ENCODE measurements at places on chromosomes 16 and 17.

GRCh38 chr17:50908860-50909764 lies 43.0 kb upstream of the TOB1 start:
- no peak overlapping the region for H3K4me3 ChIP-seq
- no peaks in the 10 kb centered on the region for H3K27me3 ChIP-seq
- peaks cover 3% of the 10 kb centered on the region for H3K36me3 ChIP-seq
- DNase-seq, result peak; percentile 38
- peaks cover 73% of the 10 kb centered on the region for H3K4me1 ChIP-seq

DNA sequence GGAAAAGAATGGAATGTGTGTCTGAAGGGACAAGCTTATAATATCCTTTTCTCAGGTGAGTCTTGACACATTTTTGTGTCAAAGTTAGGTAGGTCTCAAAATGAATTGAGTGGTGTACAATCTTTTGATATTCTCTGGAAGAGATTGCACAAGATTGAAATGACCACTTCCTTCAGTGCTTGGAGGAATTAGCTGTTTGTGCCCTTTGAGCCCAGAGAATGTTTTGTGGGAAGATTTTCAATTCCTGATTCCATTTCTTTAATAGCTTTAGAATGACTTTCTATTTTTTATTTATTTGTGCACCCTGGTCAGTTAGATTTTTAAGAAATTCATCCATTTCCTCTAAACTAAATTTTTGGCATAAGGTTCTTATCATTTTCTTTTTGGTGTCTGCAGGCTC lies 1.6 kb upstream of the CCL13 start:
- H3K27ac ChIP-seq, result no peak overlapping the region
- no peak for DNase-seq
- H3K4me3 ChIP-seq, result no peak overlapping the region
- H3K4me1 ChIP-seq, result no peaks in the 10 kb centered on the region
- H3K36me3 ChIP-seq, result no peaks in the 10 kb centered on the region

- no peak for DNase-seq
- H3K4me1 ChIP-seq, result peaks cover 8% of the 10 kb centered on the region
- H3K36me3 ChIP-seq, result no peaks in the 10 kb centered on the region
- no peak overlapping the region for H3K27ac ChIP-seq
Measured at GRCh38 chr17:57881143-57881542, 31.3 kb upstream of the MRPS23 start.

GRCh38 chr17:59607817-59608403 lies 11.8 kb upstream of the CLTC start:
- no peak overlapping the region for H3K4me3 ChIP-seq
- H3K27me3 ChIP-seq, result no peaks in the 10 kb centered on the region
- peak; percentile 39 for DNase-seq
- H3K36me3 ChIP-seq, result peaks cover 22% of the 10 kb centered on the region
- H3K27ac ChIP-seq, result no peak overlapping the region
- H3K4me1 ChIP-seq, result peaks cover 4% of the 10 kb centered on the region

GRCh38 chr17:27477050-27477888 lies 21.0 kb downstream of the KSR1 start:
- no peak for DNase-seq
- peaks cover 5% of the 10 kb centered on the region for H3K36me3 ChIP-seq
- peaks cover 90% of the 10 kb centered on the region for H3K4me1 ChIP-seq

- no peaks in the 10 kb centered on the region for H3K36me3 ChIP-seq
- H3K4me3 ChIP-seq, result no peak overlapping the region
- no peaks in the 10 kb centered on the region for H3K4me1 ChIP-seq
- H3K27ac ChIP-seq, result no peak overlapping the region
- no peak for DNase-seq
- peaks cover 5% of the 10 kb centered on the region for H3K27me3 ChIP-seq
Measured at GRCh38 chr16:7304279-7304678, 28.4 kb upstream of the RBFOX1 start.

DNA sequence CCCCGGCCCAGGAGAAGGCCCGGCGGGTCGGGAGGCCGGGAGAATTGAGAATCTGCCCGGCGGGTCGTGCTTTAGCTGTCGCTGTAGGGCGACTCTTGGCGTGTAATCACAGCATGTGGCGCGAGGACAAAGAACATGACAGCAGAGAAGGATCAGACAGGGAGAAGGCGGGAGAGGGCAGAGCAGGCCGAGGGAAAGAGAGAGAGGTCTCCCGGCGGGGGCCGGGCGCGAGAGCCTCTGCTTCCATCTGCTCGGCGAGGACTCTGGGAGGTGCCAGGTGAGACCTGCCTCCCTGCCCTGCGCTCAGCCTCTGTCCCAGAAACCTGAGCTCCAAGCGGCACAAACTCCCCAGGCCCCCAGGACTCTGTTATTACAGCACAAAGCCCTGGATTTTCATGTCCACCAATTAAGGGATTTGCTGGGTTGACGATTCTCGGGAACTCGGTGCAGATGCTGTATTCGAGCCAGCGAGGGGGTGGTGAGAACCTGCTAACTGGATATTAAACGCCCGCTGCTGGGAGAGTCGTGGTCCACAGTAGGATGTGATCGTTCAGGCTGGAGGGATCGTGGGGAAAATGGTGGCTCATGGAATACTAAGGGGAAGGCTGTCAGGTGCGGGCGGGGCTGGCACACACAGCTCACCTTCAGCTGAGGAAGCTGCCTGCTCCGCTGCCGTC lies 172.0 kb upstream of the CIBAR2 start:
- no peaks in the 10 kb centered on the region for H3K36me3 ChIP-seq
- no peaks in the 10 kb centered on the region for H3K4me1 ChIP-seq
- no peak overlapping the region for H3K27ac ChIP-seq

- no peaks in the 10 kb centered on the region for H3K36me3 ChIP-seq
- peak; percentile 87 for DNase-seq
- H3K27me3 ChIP-seq, result peaks cover 19% of the 10 kb centered on the region
- H3K4me3 ChIP-seq, result peak overlapping the region; percentile 65
- no peak overlapping the region for H3K27ac ChIP-seq
Measured at GRCh38 chr17:50541716-50542688, 5.0 kb upstream of the SPATA20 start.

GRCh38 chr16:52578007-52578828 lies 31.3 kb upstream of the TOX3 start:
- no peaks in the 10 kb centered on the region for H3K4me1 ChIP-seq
- no peak for DNase-seq
- no peak overlapping the region for H3K27ac ChIP-seq
- H3K27me3 ChIP-seq, result no peaks in the 10 kb centered on the region

DNA sequence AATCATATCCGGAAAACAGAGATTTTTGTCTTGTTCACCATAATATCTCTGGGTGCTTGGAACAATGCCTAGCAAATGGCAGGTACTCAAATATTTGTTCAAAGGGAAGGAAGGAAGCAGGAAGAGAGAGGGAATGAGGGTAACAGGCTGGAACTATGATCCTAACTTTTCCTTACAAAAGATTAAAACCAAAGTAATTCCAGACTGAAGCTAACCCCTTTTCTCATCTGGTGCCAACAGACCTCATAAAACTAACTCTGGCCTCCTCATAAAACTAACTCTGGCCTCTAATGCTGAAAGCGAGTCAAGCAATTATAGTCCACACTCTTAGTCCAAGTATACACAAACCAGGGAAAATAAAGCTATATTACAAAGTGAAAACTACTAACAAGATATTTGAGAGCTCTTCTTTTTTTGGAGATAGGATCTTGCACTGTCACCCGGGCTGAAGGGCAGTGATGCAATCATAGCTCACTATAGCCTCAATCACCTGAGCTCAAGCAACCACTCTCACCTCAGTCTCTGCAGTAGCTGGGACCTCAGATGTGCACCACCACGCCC lies 84.6 kb downstream of the KANSL1 start:
- DNase-seq, result no peak
- no peaks in the 10 kb centered on the region for H3K27me3 ChIP-seq
- no peak overlapping the region for H3K27ac ChIP-seq

- no peak overlapping the region for H3K27ac ChIP-seq
- peaks cover 76% of the 10 kb centered on the region for H3K27me3 ChIP-seq
Measured at GRCh38 chr17:49494399-49494985, 601 bp upstream of the NGFR start.

DNA sequence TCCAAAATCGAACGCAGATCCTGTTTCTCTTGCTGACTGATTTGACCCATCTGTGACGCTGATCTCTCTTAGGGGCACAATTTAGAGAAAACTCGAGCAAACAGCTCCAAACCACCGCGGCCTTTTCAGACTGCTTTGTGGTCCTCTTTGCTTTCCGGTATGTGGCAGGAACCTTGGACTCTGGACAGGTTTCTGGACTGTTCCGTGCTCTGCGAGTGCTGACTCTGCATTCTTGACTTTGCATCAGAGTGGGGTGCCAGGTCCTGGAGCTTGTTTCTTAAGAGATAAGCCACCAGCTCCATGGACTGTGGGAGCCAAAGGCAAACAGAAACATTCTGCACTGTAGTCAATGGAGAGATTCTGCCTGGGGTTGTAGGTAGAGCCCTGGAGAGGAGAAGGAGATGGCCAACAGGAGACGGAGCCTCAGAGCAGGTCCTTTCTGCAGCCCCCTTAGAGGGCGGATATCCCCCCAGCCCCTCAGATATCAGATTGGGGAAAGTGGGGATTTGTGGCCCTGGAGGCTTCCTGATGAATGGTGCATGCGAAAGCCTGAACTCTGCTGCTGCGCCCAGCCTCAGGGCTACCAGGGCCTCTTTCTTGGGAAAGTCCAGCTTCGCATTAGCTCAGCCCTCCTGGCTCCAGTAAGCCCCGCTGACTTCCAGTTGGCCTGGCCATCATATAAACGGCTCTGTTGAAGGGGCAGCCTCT lies 65.6 kb downstream of the WIPI1 start:
- peaks cover 3% of the 10 kb centered on the region for H3K4me1 ChIP-seq
- H3K27ac ChIP-seq, result no peak overlapping the region
- DNase-seq, result no peak
- H3K4me3 ChIP-seq, result no peak overlapping the region
- no peaks in the 10 kb centered on the region for H3K27me3 ChIP-seq
- H3K36me3 ChIP-seq, result peaks cover 16% of the 10 kb centered on the region

DNA sequence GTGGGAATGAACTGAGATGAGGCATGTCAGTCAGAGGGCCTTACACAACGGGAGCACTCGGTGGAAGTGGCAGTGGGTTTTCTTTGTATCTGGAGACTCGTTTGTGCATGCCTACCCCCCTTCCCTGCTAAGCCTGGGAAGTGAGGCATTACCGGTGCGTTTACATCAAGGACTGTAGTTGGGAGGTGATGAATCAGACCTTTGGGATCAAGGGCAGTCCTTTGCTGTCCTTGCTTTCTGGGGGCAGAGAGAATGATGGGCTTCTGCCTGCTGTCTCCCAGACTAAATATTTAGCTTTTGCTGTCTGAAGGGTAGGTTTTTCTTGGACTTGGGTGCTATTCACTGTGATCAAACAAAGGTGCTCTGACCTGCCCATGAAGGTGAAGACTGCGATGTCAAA lies 83.0 kb downstream of the WWP2 start:
- no peak for DNase-seq
- H3K27me3 ChIP-seq, result no peaks in the 10 kb centered on the region
- peaks cover 36% of the 10 kb centered on the region for H3K36me3 ChIP-seq
- H3K4me1 ChIP-seq, result no peaks in the 10 kb centered on the region
- no peak overlapping the region for H3K4me3 ChIP-seq

- peaks cover 27% of the 10 kb centered on the region for H3K27me3 ChIP-seq
- H3K4me1 ChIP-seq, result no peaks in the 10 kb centered on the region
- H3K36me3 ChIP-seq, result no peaks in the 10 kb centered on the region
- no peak for DNase-seq
- H3K27ac ChIP-seq, result no peak overlapping the region
Measured at GRCh38 chr16:50002190-50002589, 22.8 kb upstream of the CNEP1R1 start.

DNA sequence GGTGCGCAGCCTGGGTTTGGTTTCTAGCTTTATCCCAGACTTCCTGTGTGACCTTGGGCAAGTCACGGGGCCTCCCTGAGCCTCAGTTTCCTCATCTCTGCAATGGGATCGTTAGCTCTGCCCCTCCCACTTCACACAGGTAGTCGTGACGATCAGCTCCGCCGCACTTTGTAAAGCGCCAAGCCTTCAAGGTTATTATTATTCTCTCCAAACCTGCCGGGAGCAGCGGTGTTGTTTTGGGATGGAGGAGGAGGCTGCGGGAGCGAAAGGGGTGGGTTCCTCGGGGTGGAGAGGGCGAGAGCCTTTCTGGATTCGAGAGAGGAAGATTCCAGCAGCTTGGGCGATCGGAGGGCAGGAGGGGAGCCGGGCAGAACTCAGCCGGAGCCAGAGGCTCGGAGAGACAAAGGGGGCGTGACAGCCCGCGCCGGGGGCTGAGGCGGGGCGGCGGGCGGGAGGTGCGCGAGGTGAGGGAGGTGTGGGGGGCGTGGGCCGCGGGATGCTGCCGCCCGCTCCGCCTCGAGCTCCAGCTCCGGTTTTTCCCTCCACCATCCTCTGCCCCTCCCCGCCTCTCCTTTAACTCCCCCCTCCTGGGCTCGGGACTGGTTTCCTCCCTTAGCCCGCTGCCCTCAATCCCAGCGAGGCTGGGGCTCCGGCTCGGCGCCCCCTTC lies at the start of gene EFNB3:
EFNB3 (plus strand) TSS at position 602 of the 668 bp plus-strand sequence. CDS start 397 bp downstream, outside the sequence.
- H3K4me1 ChIP-seq, result peaks cover 11% of the 10 kb centered on the region
- DNase-seq, result no peak
- H3K4me3 ChIP-seq, result no peak within 1 kb of the TSS
- H3K27ac ChIP-seq, result no peak within 1 kb of the TSS
- peaks cover 9% of the 10 kb centered on the region for H3K36me3 ChIP-seq

DNA sequence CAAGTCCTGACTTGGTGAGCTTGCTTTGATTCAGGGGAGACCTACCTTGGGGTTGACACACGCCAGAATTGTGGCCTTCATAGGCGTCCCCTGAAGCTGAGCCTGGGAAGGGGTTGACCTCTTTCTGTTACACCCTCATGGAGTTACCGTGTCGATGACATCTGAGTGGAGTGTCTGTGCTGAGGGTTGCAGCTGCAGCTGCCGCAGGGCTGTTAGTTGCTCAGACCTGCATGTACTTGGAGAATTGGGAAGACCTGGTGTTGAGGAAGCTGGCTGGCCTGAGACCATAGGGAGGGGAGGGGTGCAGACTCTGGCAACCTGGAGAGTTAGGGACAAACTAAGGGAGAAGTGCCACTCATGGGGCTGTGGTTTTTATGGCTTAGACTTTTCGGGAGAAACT lies 9.6 kb downstream of the GSE1 start:
- no peak overlapping the region for H3K27ac ChIP-seq
- no peaks in the 10 kb centered on the region for H3K27me3 ChIP-seq
- no peak for DNase-seq
- H3K4me1 ChIP-seq, result peaks cover 2% of the 10 kb centered on the region
- H3K4me3 ChIP-seq, result no peak overlapping the region

GRCh38 chr17:66733759-66734158 lies 101.2 kb upstream of the CACNG5 start:
- H3K4me1 ChIP-seq, result peaks cover 22% of the 10 kb centered on the region
- no peaks in the 10 kb centered on the region for H3K27me3 ChIP-seq
- no peak overlapping the region for H3K27ac ChIP-seq
- no peak for DNase-seq
- no peak overlapping the region for H3K4me3 ChIP-seq

- no peaks in the 10 kb centered on the region for H3K4me1 ChIP-seq
- no peak for DNase-seq
- peaks cover 6% of the 10 kb centered on the region for H3K27me3 ChIP-seq
- H3K36me3 ChIP-seq, result no peaks in the 10 kb centered on the region
- no peak overlapping the region for H3K4me3 ChIP-seq
Measured at GRCh38 chr16:84344781-84345180, 23.6 kb upstream of the ATP2C2 start.
